NCI-H1417 treated with DMSO at 0.1 percent for 48 hours (cell line): ENCODE measurements at places on chromosomes 1 and 21.

DNA sequence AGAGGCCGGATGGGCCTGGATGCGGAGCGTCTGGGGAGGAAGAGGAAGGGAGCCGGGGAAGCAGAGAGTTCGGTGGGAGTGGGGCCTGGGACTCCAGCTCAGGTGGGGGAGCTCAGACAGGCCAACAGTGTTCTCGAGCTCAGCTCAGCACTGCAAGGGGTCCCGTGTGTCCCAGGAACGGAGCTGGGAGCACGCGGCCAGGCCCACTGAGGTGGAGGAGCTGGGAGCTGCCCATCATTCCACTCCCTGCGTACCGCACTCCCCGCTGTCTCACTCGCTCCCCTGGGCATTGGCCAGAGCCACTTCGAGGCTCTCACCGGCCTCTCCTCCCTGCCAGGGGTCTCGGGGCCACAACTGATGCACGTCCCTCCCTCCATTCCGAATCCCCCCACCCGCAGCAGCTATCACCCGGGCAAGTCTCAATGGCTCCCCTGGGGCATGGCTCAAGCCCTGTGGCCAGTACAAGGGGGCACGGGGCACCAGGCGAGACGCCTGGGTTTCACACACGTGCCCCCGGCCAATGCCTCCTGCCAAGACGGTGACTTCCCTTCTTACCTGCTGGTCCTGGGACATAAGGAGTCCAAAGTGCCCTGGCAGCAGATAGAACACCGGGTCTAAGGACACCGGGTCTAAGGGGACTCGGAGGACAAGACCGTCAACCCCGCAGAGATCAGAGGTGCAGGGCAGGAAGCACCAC lies 30.3 kb upstream of the COL6A2 start:
- DNase-seq: no peak

DNA sequence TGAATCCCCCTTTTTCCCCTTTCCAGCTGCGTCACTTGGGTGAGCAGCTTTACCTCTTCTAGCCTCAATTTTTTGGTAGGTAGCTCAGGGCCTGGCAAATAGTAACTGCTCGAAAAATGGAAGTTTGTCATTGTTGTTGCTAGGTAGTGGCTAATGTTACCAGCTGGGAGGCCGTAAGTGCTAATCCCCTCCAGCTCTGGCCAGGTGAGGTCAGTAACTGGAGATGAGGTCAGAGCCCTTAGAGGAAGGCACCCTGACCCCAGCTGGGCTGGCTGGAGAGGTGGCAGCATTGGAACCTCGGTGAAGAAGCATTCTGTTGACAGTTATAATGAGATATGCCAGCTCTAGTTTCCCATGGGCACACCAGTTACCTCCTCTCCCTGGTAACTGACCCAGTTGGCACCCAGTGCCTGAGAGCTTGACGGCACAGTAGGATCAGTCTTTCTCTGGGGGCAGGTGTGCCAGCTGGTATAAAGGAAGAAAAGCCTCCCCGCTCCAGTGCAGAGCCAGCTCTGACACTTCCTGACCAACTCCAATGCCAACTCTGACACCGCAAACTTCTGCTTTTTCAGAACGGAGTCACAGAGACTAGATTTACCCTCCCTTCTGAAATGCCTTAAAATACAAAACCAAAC lies 35.0 kb upstream of the SLC2A1 start:
- DNase-seq: no peak

DNA sequence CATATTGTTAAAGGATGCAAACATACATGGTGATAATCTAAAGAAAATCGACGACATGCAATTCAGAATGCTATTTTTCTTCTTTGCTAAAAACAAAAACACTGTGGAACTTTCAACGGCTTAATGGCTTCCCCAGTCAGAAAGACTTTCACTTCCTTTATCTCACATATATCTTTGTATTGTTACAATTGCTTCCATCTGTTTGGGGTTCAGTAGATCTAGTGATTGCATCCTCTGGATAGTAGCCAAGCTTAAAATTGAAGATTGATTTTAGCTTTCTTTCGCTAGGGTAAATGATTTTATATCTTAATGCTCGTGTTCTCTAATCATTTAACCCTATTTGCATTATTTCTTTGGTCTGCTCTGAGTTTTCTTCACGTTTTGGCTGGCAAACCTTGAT lies 31.8 kb upstream of the ADAMTS1 start:
- no peak for DNase-seq

GRCh38 chr21:33196941-33197374 lies 32.8 kb upstream of the IFNAR2 start:
- DNase-seq: peak; percentile 30

DNA sequence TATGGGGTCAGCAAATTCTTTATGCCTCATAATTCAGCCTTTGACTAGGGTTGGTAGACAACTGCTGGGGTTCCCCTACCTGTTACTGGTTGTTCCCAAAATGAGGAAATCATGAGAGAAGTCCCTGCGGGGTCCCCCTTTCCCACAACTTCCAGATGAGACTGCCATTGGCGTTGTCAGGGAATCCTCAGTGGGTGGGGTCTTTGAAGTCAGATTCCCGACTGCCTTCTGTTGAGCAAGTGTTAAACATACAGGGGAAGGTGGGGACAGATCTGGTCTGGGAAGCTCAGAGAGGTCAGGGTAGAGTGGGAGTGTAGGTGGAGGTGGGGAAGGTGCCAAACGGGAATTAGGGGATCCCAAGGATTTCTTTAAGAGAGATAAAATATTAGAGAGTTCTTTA lies 14.7 kb downstream of the HSD3B2 start:
- DNase-seq: no peak

DNA sequence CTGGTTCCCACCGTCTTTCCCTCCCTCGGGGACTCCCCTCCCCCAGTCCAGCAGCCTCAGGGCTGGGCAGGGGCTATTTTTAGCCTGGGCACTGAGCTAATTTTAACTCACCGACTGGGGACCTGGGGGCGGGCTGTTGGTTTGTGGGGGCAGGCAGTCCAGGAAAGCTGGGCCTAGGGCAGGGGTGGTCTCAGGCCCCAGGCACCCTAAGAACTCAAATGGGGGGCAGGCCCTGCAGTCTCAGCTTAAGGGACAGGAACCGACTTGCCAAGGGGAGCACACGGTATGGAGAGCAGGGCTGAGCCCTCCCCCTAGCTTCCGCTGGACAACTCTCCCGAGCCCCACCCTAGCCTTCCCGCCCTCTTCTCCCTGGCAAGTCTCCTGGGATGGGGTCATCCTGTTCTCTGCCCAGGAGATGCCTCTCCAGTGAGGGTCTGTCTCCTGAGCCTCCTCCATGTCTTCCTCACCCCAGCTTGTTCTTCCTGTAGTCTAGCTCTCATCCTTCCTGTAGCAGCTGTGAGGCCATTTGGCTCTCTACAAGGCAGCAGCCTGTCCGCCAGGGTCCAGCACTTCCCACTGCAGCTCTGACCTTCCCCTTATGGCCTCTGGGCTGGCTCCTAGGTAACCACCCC lies 10.1 kb downstream of the MEF2D start:
- no peak for DNase-seq

DNA sequence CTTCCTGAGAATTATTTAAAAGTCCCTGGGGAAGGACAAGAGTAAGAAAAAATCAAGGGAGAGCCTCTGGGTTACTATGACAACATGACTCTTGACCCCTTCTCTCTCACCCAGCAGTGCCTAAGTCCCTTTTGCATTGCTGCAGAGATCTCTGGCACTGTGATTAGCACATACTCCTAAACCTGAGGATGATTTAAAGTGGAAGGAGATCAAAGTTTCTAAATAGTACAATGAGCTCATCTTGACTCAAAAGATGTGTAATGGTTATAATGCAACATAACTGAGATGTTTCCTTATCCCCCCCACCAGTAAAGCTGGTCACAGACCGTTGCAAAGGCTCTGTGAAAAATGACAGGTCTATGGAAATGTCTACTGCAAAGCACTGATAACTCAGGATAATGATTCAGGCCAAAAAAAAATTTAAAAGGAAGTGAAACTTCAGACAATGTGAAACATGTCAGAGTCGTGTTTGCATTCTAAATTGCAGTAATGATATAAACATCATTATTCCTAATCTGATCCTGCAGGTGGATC lies 519.2 kb downstream of the KIF26B start:
- no peak for DNase-seq

DNA sequence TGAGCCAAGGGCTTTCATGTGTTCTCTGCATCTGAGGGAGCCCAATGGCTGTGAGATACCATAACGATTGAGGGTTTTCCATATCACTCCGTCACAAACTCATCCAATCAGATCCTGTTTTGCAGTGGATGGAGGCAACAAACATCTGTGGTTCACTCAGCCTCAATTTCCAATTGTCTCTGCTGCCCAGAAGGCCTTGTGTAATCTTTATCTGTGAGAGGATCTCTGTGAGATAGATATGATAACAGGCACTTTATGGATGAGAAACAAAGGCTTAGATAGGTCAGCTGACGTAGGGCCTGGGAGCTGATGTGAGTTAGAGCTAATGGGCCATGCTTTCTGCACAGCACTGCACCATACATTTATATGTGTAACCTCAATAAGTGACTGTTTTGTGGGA lies 3.3 kb upstream of the MTARC1 start:
- DNase-seq: no peak
